T47D (cell line): ENCODE measurements at places on chromosomes 1 and 21.

DNA sequence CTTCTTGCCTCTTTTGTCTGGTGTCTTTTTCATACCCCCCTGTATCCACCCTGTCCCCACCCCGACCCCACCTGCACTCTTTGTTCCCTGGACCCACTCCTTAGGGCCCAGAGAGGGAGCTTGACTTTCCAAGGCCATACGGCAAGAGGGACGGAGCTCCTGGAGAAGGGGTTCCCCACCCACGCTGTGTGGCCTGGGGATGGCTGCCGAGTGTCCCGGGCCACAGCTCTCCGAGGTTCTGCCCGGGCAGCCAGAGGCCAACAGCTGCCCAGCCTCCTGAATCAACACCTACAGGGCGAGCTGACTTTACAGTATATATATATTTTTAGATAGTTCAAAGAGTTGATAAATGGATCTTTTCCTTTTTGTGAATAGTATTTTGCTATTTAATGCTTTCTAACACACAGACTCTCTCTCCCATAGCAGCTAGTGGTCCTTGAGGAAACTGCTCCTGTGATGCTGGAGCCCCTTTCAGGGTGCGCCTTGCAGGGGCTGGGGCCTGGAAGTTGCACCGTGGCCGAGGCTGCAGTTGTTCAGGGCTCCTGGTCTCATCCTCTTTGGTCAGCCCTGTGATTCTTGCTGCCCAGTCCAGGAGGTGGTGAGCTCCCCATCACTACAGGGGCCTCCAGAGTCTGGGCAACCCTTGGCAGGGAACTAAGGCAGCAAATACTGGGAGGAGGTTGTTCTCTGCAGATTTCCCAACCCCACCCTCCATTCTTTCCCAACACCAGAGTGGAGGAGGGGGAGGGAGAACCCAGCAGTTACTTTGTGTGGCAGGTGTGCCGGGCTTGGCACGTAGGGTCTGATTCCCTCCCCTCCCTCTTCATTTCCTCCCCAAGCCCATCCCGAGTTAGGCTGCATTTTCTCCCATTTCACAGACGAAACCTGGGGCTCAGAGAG is 321.6 kb downstream of the PTPRU start:
- no peak for DNase-seq

GRCh38 chr1:104072915-104073371 is 323.2 kb downstream of the AMY1C start:
- no peak for DNase-seq

- DNase-seq, result no peak
Measured at GRCh38 chr1:63864224-63864641, 90.4 kb downstream of the ROR1 start.

DNA sequence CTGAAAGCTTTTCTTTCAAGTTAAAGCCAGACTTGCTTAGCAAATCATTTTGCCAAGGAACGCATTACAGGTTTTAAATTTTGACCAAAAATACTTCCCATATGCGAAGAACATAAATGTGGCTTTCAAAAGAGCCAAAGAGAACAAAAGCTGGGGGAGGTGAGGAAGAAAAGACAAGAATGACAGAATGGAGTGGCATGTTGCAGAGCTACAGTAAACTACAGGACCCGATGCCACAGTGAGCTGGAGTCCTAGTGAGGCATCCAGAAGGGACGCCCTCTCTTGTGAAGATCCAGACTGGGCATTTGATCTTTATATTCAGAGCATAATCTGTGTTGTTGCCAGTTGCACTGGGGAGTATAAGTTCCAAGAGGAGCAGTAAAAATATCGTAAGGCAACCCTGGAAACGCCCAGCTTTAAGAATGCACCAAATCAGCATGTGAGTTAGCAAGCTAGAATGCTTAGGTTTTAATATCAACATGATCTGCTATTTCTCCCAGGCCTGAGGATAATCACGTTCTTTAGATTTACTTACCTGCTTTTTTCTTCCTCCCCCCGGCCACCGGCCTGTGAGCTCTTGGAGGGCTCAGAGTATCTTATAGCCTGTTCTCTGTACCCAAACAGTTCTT is 48.4 kb upstream of the HOOK1 start:
- no peak for DNase-seq

- peak; percentile 38 for DNase-seq
Measured at GRCh38 chr21:17679002-17679600, 66.4 kb upstream of the BTG3 start.

- no peak for DNase-seq
Measured at GRCh38 chr1:7407980-7408770, 362.9 kb upstream of the VAMP3 start.

DNA sequence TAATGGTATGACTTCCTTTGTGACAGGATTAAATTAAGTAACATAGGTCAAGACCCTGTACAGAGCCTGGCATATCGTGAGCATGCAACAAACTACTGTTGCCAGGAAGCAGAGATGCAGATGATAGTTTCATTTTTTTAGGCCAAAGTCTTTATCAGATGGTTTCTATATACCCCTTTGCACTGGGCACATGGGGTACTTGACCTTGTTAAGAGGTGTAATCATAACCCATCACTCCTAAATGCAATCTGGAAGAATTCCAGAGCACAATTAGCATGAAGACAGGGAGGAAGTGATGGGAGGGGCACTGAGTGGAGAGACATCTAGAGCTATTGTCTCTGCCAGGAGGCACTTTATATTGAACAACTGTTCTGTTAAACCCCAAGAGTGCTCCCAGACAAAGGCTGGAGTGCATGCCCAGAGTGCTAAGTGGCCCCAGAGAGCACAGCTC is 22.1 kb downstream of the ZBTB17 start:
- no peak for DNase-seq

DNA sequence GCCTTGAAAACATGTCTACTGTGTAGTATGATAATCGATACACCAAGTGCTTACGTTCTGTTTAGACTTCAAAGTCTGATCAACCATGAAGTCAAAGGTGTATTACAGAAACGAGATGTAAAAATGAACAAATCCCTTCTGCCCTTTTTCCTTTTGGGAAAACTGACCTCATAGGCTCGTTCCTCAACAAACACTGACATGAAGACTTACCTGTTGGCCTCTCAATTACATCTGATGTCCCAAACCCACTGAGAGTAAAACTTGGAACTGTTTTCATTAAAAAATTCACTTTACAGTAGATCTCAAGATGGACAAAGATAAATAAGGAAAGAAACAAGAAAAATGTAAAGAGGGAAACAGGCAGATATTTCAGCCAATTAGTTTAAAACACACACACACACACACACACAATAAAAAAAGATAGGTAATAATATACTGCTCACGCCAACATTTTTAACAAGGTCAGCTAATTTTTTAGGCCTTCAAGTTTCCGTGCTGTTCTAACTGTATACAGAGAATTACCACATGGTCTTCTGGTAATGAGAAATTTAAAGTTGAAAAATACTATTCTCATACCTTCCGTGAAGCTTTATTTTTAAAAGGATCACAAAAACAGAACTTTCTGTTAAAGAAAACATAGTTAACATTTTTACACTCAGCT is 2.1 kb downstream of the HMGN1 start:
- no peak for DNase-seq

- peak; percentile 12 for DNase-seq
Measured at GRCh38 chr1:160030657-160031364, 979 bp downstream of the PIGM start.

- no peak for DNase-seq
Measured at GRCh38 chr1:169478094-169478672, 7.6 kb downstream of the SLC19A2 start.

DNA sequence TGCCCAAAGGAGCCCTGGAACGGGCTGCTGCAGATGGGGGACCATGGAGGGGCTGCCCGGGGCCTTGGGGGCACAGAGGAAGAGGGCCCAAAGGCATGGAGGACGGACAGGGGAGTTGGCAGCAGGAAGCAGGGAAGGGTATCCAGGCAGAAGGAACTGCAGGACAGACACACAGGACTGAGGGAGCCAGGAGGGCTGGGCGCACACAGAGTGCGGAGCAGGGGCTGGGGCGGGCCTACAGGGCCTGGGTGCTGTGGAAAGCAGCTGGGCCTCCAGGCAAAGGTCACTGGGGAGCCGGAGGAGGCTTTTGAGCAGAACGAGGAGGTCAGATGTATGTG is 28.1 kb downstream of the KRTAP10-1 start:
- no peak for DNase-seq

- DNase-seq, result no peak
Measured at GRCh38 chr21:44057960-44058651, 46.0 kb downstream of the TRAPPC10 start.
